ENCODE measurements at places on chromosomes 6 and 20.

- DNase-seq = no peak
Observed at GRCh38 chr6:158475344-158476302, 84.3 kb upstream of the TMEM181 start.

DNA sequence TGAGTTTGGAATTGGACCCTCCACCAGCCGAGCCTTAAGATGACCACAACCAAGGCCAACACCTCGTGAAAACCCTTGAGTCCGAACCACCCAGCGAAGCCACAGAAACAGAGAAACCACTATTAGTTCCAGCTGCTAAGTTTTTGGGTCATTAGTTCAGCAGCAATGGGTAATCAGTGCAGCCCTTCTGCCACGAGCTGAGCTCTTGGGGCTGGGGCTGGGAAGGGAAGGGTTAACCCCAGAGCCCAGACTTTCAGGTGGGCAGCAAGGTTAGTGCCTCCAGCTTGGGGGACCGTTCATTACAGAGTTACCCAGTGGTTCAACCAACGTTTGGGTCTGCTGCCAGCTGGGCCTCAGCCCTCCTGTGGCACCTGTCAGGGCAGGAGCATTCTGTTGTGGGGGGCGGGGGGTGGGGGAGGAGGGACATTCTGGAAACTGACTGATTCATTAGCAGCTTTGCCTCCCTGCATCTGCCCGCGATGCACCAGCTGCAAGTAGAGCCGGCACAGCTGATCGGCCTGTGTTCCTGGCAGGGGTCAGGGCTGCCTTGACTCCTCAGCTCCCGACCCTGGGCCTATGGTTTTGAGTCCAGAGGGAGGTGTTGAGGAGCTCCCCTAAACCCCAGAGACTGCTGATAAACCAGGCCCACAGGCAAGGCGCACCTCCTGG, 52.7 kb downstream of the TGM2 start:
- DNase-seq = no peak

DNA sequence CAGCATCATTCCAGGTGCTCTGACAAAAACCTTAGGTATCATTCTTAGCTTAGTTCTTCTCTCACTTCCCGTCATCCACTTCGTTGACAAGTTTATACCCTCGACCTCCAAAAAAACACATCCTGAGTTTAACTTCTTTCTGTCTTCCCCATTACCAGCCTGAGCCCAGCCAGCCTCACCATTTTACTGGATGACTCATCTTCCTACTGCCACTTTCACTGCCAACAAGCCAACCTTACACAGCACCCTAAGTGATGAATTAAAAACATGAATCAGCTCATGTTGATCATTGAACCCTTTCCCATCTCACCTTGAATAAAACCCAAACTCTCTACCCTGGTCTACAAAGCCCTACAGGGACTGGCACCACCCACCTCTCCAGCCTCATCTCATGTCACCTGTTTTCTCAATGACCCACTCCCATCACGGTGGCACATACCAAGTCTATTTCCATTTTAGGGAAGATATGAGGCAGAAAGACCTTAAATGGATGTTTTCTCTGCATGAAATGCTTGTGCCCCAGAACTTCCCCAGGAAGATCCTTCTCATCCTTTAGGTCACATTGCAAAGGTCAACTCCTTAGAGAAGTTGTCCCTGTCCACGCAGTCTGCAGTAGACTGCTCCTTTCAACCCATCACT, 9.9 kb upstream of the UST start:
- DNase-seq = no peak

DNA sequence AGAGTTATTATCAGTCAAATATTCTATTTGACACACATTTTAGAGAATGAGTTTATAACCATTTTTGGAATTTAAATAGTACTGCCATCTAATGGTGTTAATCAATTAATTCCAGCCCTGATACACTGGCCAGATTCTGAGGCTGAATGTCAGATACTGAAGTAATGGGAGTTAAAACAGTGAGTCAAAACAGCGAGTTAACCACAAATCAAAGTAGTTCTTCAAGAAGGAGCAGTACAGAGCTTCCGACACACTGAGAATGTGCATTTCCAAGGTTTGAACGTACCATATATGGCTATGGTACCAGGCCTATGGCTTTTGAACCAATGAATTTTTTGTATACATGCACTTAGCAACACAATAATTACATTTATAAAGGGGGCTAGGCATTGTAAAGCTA, 11.3 kb upstream of the CEP43 start:
- DNase-seq = no peak

GRCh38 chr6:11083491-11083890, 10.1 kb upstream of the SMIM13 start:
- DNase-seq = no peak

GRCh38 chr6:35320031-35320410, 22.3 kb upstream of the PPARD start:
- no peak for DNase-seq

DNA sequence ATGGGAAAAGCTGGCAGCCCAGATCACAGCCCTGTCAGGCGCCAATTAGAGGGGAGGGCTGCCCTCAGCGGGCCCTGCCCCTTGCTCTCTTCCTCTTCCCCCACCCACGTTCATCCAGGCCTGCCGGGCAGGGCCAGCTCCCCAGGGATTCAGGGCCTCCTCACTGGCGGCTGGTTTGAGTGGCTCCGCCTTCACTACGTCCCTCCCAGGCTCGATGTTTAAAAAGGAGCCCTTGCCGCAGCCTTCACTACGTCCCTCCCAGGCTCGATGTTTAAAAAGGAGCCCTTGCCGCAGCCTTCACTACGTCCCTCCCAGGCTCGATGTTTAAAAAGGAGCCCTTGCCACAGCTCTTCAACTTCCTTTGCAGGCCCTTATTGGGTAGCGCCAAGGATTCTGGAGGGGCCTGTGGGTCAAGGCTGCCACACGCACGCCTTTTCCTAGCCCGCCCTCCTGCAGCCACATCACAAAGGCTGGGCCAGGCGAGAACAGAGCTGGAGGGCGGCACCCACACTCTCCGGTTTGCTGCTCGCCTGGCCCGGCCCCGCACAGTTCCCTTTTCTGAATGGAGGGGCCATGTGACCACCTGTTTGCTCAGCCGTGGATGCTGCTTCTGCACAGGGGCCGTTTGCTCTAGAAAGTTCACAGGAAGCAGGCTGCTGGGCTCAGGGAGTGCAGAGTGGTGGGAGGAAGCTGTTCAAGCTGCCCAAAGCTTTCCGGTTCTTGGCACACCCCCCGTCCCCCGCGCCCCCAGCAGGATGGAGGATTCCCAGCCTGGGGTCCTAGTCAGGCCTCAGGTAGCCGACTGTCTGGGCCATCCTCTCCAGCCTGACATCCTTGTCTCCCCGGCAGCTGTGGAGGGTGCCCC, 1.6 kb downstream of the SLC17A9 start:
- peak; percentile 70 for DNase-seq

- no peak for DNase-seq
Observed at GRCh38 chr6:108872575-108872974, 24.4 kb downstream of the ARMC2 start.

DNA sequence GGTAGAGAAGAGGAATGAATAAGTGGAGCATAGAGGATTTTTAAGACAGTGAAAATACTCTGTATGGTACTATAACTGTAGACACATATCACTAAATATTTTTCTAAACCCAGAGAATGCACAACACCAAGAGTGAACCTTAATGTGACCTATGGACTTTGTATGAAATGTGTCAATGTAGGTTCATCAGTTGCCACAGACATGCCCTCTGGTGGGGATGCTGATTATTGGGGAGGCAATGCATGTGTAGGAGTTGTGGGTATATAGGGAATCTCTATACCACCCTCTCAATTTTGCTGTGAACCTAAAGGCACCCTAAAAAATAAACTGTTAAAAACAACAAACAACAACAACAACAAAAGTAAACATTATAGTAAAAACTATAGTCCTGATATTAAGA, 293.7 kb downstream of the RNF144B start:
- no peak for DNase-seq

Data from cardiac muscle cell (in vitro differentiated cells and primary cell).